ENCODE measurements at places on chromosomes 7 and 10.

DNA sequence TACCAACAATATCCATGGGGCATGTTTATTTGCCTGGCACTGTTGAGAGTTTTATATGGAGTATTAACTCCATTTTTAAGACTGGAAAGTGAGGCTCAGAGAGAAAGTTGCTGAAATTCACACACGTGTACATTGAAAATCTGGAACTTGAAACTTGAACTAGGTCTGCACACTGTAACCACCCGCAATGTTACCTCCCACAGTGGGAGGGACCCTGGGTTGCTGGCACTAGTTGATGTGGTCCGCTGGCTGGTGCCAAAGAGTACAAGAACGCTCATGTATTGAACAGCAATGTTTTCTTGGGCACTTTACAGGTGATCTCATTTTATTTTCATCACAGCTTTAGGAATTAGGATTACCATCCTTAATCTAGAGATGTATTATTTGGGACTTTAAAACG, 253.2 kb downstream of the INHBA start:
- no peak for DNase-seq

DNA sequence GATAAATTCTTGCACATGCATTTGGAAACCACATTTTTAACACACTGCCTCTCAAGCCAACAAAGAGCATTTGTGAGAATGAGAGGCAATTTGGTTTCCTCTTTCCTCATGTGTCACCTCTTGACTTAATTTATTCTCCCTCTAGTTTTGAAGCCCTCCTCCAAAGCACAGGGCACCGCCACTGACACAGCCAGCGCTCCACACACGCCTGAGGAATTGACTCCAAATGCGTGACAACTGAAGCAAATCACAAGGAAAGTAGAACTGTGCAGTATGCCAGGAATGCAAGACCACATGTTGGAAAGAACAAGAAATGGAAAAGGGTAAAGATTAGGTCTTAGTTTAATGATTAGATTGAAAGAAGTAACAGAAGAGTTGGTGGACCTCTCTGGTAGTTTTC, 173.3 kb downstream of the LSM5 start:
- no peak for DNase-seq

GRCh38 chr7:116582164-116582732, 57.4 kb downstream of the CAV1 start:
- DNase-seq, result no peak

- no peak for DNase-seq
Observed at GRCh38 chr7:31443457-31443856, 70.4 kb upstream of the ITPRID1 start.

GRCh38 chr10:101292194-101293006, 61.6 kb upstream of the BTRC start:
- no peak for DNase-seq

- peak; percentile 37 for DNase-seq
Observed at GRCh38 chr10:47076949-47077361, 165.7 kb downstream of the PTPN20 start.

DNA sequence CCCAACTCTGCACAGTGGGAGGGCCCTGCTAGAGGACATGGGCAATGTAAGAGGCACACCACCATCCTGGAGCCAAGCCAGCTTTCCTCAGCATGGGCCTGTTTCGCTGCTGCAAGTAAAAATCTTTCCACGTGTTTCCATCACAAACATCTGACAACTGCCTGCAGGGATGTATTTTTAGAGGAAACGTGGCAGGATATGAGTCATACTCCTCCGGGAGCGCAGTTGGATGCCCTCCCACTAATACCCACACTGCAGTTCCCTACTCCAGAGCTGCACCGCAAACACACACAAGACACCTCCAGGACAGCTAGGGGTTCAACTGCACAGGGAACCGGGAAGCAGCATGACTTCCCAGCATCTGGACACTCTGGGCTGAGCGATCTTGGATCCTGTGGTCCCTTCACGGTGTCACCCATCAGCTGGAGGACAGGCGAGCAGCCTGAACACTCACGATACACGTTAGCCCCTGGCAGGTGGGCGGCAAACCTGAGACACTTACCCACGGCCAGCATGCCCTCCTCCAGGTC, 26.1 kb downstream of the PLAC9 start:
- no peak for DNase-seq

DNA sequence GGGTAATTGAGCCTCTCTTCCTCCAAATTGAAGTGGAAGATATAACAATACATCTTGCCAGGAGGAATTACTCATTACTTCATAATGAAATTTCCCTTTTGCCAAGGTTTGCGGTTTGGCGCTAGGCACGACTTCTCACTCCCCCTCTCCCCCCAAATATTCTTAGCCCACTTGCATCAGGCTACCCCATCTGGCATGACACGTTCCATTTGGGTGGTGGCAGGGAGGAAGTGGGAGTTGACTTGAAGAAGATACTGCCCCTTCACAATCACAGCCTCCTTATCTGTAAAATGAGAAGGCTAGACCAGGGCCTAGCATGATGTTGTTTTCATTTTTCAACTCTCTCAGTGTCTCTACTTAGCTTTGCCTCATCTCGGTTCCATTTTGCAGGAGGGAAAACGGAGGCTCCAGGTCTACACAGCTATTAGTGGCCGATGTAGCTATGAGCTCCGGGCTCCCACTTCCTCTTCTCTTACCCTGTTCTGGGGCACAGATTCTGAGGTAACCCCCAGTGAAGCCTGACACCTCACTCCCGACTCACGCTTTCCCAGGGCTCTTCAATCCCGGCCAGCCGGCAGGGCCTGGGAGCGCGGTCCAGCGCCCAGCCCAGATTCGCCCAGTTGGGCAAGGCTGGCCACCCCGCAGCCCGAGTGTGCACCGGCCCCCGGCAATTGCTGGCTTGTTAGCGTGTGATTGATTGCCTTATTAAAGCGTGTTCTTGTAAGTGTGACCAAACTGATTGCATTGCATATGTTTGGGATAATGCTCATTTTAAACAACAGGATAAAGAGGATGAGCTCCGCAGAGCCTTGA, 6.5 kb downstream of the EVX1 start:
- no peak for DNase-seq

DNA sequence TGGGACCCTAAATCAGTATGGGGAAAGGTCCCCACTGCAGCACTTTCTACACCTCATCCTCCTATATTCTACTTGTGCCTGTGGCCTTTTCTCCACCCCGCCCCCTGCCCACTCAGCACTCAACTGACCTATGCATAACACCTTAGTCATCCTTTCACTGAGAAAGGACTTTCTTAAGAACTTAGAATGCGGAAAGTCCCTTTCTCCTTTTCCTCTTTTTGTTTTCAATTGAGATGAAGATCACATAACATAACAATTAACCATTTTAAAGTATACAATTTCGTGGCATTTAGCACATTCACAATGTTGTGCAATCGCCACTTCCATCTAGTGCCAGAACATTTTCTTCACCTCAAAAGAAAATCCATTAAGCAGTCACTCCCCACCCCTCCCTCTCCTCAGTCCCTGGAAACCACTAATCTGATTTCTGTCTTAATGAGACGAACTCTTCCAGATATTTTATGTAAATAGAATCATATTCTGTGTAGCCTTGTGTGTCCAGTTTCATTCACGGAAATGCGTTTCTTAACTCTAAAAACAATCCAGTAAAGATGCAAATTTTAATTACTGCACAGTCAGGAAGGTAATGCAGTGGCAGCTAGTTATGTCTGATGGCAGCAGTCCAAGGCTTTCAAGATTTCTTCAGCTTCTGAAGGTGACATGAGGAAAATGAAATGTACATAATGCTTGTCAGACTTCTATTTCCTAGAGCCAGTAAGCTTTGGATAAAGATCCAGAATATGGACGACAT, 41.7 kb downstream of the FAS start:
- DNase-seq, result peak; percentile 51

DNA sequence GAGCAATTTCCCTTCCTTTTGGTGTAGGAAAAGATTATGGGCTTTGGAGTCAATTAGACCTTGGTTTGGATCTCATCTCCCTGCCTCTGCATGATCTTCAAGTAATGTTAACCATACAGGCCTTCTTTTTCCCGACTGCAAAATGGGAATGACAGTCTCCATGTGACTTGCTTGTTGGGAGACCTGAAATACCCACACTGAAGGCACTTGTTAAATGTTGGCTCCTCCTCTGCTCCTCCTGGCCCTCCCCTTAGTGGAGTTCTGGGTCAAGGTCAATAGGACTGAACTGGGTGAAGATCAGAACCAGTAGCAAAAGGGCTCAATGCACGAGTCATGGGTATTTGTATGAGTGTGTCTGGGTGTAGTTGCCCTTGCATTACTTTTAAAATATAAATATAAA, 179.4 kb upstream of the PRR15 start:
- no peak for DNase-seq

GRCh38 chr7:133165529-133165928, 83.6 kb upstream of the CHCHD3 start:
- no peak for DNase-seq

- DNase-seq, result no peak
Observed at GRCh38 chr10:21479570-21480315, 45.7 kb downstream of the SKIDA1 start.

DNA sequence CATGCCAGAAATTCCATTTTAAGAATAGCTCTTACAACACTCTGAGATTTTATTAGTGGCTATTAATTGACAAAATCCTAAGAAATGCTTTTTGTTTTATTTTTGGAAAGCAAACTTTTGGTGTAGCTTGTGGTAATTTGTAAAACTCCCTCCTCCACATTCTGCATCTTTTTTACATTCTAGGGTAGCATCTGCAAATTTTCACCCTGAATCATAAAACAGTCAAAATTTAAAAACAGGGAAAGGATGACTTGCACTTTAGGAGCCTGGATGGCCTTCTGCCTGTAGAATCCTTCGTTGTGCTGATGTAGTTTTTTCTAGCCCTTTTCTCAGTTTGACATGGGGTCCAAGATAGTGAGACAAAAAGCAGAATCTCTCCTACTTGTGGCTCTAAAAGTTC, 316.1 kb downstream of the ADRA2A start:
- no peak for DNase-seq

DNA sequence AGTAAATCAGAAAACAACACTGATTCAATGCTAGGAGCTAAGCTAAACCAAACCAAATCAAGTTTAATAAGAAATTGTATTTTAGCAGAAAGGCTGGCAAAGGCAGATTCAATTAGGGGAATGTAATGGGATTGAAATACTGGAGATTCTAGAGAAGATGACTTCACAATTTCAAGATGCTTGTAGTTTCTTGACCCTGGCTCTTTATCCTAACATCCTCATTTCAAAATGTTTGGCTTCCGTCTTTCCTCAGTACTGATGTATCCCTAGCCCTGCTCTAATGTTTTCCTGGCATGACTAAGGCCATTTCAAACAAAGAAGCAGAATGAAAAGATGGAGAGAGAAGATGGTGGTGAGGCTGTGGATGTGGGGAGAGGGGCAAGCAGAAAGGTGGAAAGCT, 2.7 kb upstream of the JCAD start:
- DNase-seq, result no peak

DNA sequence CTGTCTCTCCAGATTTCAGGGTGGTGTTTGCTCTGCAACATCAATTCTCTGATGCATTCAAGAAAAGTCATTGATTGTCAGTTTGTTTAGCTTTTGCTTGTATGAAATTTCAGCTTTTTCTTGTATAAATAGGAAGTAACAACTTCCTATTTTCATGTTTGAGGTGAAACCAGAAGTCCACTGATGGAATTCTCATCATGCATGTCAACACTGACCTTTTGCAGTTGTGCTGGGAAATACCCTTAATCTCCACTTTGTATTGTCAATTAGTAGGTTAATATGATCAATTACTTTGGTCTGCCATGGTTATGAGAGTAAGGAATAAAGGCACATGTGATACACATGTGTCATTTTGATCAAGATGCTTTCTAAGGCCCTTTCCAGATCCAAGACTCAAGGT, 208.8 kb upstream of the HPS1 start:
- no peak for DNase-seq

DNA sequence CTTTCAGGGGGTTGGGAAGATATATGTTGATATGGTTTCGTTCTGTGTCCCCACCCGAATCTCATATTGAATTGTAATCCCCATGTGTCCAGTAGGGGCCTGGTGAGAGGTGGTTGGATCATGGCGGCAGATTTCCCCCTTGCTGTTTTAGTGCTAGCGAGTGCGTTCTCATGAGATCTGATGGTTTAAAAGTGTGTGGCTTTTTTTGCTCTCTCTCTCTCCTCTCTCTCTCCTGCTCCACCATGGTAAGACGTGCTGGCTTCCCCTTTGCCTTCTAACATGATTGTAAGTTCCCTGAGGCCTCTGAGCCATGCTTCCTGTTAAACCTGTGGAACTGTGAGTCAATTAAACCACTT, 68.4 kb upstream of the PDZD8 start:
- no peak for DNase-seq

DNA sequence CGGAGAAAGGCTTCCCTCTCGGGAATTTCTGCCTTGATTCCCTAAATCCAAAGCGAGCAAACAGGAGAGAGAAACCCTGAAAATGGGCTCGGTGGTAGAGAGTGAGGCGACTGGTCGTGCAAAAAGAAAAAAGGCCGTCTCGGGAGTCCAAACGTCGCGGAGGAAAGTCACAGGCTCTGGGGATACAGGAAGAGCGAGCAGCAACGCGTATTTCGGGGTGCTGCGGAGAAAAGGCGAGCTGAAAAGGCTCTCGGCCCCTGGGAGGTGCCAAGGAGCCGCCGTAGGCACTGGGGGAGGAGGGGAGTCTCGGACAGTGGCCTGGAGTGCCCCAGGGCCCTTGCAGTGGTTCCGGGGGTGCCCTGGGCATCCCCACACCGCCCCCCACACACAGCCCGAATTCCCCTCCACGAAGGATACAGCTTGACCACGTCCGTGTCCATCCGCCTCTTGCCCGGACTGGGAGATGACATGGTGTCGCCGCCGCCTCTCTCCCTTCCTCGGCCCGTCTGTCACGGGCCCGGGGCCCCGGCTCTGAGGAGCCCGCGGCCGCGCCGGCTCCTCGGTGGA, 591 bp downstream of the UBE2H start:
- peak; percentile 70 for DNase-seq

- DNase-seq, result no peak
Observed at GRCh38 chr10:75663947-75664664, 232.7 kb downstream of the LRMDA start.

- DNase-seq, result no peak
Observed at GRCh38 chr10:35043796-35044344, 46.3 kb downstream of the CUL2 start.

- no peak for DNase-seq
Observed at GRCh38 chr10:76774987-76775603, 862.5 kb downstream of the KCNMA1 start.

- DNase-seq, result no peak
Observed at GRCh38 chr10:88608780-88609179, 22.2 kb downstream of the LIPJ start.

GRCh38 chr7:117777335-117778142, 95.7 kb downstream of the CTTNBP2 start:
- DNase-seq, result no peak

DNA sequence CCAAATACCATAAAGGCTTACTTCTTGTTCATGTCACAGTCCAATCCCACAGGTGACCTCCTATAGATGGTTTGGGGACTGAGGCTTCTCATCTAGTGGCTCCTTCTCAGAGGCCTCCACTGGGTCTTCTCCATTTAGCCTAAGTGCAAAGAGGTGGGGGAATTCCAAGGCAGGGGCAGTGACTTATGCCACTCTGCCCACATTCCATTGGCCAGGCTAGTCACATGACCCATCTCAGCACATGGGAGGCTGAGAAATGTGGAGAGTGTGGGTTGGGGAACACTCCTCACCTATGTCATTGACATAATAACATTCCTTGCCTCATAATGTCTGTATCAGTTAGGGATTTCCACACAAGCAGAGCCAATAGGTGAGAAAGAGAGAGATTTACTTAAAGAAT, 104.3 kb upstream of the PLXNA4 start:
- DNase-seq, result no peak

- no peak for DNase-seq
Observed at GRCh38 chr7:134059921-134060320, 67.2 kb upstream of the LRGUK start.

GRCh38 chr10:109282510-109282909, 640.8 kb downstream of the XPNPEP1 start:
- DNase-seq, result no peak

Measured in activated CD8-positive, alpha-beta memory T cell treated with anti-CD3 and anti-CD28 coated beads, Interleukin-2, amount 10 ng/mL, durations not matched to agents 7 days and 5 days (primary cell).